Glutamatergic neuron (in vitro differentiated cells): ENCODE measurements at places on chromosomes 13 and 19.

- peak; percentile 16 for DNase-seq
Observed at GRCh38 chr19:7982103-7982502, 23.3 kb downstream of the ELAVL1 start.

DNA sequence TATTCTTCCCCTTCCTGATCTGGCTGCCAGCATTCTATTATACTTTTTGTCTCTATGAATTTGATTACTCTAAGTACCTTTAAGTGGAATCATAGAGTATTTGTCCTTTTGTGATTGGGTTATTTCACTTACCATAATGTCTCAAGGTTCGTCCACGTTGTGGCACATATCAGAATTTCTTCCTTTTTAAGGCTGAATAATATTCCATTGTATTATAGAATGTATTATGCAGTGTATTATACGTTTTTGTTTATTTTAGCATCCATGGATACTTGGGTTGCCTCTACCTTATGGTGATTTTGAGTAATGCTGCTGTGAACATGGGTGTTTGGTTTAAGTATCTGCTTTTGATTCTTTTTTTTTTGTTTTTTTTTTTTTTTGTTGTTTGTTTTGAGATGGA lies 19.3 kb downstream of the URI1 start:
- DNase-seq: no peak

GRCh38 chr13:48446464-48446863 lies 33.6 kb upstream of the LPAR6 start:
- DNase-seq: no peak

DNA sequence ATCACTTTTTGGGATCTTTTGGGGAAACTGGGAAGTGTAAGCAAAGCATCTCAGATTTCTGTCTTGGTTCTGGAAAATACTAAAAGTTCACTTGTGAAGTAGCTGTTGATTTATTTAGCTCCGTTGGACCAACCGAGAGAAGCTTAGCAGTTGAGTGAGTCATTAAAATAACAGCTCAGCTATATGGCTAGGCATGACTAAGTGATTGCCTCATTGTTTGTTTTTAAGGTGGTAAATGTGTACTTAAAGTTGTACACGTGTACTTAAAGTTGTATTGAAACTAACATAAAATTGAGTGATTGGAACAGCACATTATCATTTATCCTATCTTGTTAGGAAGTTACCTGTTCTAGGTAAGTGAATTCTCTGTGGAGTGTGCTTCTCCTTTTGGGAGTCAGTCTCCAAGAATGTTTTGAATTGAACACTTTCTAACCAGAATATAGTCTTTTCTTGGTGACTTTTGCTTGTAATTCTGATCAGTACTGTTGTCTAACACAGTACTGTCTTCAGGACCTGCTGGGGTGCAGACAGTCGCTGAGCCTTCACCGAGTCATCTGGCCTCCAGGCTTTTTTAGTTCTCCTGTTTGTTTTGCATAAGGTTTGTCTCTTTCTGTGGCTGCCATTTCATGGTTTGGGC lies 2.9 kb upstream of the DCUN1D2 start:
- DNase-seq: no peak

DNA sequence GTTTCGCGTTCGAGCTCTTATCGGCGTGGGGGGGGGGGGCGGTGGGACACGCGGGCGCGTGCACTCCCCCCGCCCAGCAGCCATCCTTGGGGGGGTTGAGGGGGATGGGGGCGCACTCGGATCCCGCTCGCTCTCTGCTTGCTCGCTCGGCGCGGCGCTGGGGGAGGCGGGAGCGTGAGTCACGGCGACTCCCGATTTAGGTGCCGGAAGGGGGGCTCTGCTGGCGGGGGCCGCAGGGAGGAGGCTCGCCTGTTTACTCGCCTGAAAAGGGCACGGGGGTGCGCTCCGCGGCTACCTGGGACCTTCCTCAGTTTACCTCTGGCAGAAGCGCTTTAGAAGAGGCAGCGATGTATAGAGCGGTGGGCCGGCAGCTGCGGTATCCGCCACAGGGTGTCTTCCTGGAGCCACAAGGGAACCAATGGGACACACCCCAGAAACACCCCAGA lies 1.1 kb upstream of the PDE4A start:
- DNase-seq: no peak

DNA sequence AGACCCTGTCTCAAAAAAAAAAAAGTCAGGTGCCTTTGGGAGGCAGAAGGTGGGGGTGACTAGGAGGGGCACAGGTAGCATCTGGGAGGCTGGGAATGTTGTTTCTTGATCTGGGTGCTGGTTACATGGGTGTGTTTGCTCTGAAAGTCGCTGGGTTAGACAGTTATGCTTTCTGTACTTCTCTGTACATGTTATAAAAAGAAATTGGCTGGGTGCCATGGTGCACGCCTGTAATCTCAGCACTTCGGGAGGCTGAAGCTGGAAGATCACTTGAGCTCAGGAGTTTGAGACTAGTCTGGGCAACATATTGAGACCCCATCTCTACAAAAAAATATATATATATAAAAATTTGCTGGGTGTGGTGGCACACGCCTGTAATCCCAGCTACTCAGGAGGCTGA lies 15.1 kb downstream of the NOSIP start:
- DNase-seq: no peak

GRCh38 chr19:41411968-41412265 lies 14.3 kb downstream of the BCKDHA start:
- DNase-seq: no peak

- no peak for DNase-seq
Observed at GRCh38 chr13:33110386-33110712, 94.1 kb downstream of the KL start.

DNA sequence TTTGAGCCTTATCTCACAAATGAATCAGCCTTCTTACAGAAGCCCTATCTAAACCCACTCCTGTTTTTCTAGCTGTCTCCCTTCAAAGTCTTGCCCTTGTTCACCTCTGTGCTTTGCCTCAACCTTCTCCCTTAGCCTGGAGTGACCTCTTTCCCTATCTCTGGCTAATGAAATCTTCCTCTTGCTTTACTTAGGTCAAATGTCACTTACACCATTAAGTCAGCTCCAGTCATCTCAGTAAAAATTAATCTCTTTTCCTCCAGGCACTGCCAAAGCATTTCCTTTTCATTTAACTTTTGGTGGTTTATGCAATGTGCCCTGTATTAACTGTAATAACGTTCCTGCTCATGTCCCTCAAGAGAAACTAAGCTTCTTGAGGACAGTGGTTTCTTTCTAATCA lies 596.5 kb upstream of the MIR17HG start:
- no peak for DNase-seq

DNA sequence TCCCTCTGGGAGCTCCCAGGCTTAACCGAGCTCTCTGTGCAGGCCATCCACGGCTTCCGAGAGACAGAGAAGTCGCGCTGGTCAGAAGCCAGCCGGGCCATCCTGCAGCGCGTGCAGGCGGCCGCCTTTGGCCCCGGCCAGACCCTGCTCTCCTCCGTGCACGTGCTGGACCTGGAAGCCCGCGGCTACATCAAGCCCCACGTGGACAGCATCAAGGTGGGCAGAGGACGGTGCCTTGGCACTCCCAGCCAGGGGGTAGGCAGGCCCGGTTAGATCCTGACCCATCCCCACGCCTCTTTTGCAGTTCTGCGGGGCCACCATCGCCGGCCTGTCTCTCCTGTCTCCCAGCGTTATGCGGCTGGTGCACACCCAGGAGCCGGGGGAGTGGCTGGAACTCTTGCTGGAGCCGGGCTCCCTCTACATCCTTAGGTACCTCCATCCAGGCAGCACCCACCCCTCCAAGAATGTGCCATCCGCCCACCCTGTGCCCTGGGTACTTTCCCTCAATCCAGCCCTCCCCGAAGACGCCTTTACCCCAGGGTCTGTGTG lies 1.5 kb downstream of the PSPN start:
- no peak for DNase-seq

DNA sequence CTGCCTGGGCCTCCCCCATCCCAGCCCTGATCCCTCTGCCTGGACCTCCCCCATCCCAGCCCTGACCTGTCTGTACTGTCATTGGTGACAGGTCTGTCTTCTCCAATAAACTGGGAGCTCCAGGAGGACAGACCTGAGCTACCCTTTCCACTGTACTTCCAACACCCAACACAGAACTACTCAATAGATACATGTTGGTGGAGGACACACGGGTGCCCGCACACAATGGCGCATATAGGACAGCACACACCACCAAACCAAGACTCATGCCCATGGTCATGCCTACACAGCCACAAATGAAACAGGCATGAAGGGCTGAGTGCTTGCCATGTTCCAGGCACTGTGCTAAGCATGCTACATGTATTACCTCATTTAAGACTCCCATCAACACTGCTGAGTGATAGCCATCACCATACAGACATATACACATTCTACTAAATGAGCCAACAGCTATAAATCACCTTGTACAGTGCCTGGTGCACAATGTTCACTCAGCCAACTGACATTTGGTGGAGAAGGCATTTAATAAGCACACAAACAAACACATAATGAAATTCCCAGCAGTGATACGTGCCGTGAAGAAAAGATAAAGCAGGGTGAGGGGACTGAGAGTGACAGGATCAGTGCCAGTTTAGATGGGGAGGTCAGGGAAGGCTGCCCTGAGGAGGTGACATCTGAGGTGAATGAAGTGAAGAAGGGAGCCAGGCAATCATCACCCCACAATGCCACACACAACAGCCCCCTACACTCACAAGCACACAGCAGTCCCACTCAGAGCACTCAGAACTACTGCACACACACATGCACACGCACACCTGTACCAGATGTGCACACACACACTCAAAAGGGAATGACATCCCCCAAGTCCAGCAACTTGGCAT lies 857 bp downstream of the POU2F2 start:
- no peak for DNase-seq

- DNase-seq: no peak
Observed at GRCh38 chr19:16216744-16217670, 19.3 kb downstream of the AP1M1 start.

DNA sequence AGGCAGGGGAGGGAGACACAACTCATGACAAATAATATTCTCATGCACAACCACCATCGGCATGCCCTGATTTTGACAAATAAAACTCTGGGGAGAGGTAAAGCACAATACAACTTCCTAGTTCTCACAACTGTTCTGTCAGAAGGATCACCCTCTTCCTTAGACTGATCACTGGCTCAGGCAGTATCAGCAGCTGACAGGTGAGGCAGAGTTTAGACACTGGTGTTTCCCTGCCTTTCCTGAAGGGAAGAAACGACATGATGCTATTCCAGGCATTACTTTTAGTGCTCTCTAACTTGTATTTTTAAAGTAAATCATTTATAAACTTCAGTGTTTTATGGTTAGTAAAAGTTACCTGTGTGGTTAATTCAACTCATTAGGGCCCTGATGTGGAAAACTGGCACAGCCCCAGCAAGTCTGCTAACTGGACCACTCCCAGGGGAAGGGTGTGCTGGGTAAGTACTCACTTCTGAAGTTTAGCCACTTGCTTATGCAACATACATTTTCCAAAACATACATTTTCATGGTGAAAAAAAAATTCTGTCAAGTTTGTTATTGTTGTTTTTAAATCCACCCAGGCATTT lies 82.8 kb downstream of the CRYL1 start:
- DNase-seq: no peak
